ENCODE measurements at places on chromosomes 13 and 19.

DNA sequence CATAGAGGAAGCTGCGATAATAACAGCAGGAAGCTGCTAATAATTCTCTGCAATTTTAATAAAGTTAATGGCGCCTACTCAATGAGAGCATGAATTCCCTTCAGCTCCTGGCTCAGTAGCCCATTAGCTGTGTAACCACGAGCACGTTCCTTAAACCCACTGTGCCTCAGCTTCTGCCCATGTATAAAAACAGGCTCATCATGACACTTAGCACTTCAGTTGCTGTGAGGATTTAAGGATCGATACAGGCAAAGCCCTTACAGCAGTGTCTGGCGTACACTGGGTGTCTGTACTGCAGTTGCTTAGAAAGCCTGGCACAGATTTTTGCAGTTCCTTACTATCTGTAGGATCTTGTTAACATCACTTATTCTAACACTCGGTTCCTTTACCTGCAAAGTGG lies 673.4 kb upstream of the ARGLU1 start:
- no peak for DNase-seq

- DNase-seq = peak; percentile 36
Measured at GRCh38 chr13:41960211-41960636, 685 bp downstream of the VWA8 start.

DNA sequence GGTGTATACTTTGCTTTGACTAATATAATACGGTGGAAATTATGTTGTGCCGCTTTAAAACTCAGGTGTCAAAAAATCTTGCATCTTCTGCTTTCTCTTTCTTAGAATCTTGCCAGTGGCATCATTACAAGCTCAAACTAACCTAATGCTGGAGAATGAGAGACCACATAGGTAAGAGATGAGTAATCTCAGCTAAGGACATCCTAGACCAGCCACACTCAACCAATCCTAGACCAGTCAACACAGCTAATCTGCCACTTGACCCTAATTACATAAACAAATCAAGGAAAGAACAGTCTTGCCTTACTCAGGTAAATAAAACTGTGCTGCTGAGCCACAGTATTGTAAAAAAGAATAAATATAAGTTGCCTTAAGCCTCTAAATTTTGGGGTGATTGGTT lies 1323.9 kb upstream of the SPRY2 start:
- no peak for DNase-seq

GRCh38 chr19:55858969-55859368 lies 22.6 kb downstream of the NLRP4 start:
- no peak for DNase-seq

GRCh38 chr19:30670562-30671366 lies 298.6 kb downstream of the ZNF536 start:
- no peak for DNase-seq

DNA sequence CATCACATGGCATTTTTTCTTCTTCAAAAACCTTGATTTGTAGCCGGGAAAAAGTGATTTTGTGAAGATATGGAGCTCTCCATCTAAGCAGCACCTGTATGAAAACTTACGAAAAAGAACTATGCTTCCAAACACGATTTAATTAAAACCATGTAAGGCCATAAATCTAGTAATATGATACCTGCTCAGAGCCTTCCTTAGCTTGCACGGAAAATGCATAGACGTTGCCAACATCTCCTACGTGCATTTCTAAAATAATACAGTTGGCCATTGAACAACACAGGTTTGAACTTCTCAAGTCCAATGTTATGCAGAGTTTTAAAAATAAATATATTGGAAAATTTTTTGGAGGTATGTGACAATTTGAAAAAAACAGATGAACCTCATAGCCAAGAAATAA lies 59.1 kb upstream of the RNF113B start:
- DNase-seq = no peak

DNA sequence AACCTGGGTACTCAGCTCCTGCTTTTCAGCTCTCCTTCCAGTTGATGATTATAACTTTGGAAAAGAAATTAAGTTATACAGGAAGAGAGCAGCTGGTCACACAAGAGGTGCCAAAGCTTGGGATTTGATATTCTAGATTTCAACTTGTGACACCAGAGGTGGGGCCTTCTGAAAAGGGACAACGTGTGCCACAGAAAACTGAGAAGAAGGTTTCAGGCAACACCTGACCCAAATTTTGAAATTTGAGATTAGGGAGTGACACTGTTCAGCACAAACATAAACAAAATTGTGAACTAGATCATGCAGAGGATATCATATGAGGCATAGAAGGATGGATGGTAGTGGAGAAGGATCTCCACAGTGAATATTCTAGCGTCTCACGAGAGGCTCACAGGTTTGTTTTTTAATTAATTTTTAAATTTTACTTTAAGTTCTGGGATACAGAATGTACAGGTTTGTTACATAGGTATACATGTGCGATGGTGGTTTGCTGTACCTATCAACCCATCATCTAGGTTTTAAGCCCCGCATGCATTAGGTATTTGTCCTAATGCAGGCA lies 379.7 kb downstream of the ENOX1 start:
- no peak for DNase-seq

- DNase-seq = no peak
Measured at GRCh38 chr13:106113796-106114195, 421.7 kb downstream of the EFNB2 start.

DNA sequence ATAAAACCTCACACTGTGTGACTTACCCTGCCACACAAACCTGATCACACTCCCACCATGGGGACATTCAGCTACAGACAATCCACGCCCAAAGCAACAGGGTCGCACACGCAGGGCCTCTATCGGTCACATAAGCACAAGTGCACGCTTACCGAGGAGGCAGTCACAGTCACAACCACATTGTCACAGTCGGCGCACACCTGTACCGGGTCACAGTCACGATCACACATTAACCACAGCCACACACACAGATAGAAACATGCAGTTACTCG lies 579 bp downstream of the ZNF566 start:
- DNase-seq = peak; percentile 30

GRCh38 chr19:23310729-23311211 lies 60.6 kb upstream of the ZNF724 start:
- DNase-seq = no peak

- DNase-seq = no peak
Measured at GRCh38 chr19:44142059-44142433, 692 bp downstream of the ZNF234 start.

- no peak for DNase-seq
Measured at GRCh38 chr19:45177817-45178261, at the start of gene TRAPPC6A. Gene TRAPPC6A (minus strand): TSS chr19:45178237. CDS start chr19:45178218, 19 bp downstream.

DNA sequence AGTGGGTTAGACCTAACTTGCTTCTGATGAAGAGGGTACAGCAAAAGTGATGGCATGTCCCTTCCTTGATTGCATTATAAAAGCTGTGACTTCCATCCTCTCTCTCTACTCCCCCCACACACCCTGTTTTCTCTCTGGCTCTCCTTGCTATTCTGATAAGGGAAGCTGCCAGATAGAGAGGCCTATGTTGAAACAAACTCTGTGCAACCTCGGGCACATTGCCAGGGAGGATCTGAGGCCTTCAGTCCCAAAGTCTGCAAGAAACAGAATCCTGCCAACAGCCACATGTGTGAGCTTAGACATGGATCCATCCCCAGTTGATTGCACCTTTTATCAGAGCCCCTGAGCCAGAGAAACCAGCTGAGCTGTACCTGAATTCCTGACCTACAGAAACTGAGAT lies 44.8 kb upstream of the ARGLU1 start:
- DNase-seq = peak; percentile 74

DNA sequence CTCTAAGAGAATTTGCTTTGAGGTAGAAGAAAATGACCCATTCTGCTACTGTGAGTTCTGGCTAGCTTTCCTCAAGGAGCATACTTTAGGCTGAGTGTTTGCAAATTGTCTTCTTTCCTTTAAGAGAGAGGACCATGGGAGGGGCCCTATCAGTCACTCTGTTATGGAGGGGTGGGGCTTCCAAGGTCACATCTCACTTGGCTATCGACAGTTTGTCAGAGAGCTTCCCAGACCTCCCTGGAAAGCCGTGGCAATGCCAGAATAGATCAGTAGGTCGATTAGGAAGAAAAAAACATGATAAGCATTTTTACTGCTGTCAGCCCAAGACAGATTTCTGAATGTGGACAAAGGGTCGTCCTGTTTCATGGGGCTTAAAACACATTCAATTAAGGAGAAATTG lies 93.3 kb downstream of the OXGR1 start:
- DNase-seq = no peak
